ENCODE measurements at places on chromosomes 1 and 21. TPM values are rescaled to one million over a fixed set of nuclear protein-coding genes. Genes with fewer than 3 reads are reported as not detected.
A peak's percentile ranks its signal among the peaks of the same experiment; 100 is the strongest.

MNDA gene
- not detected for total RNA-seq

GRCh38 chr21:45030682-45031570, 43.5 kb upstream of the ADARB1 start:
- no peak for DNase-seq

DNA sequence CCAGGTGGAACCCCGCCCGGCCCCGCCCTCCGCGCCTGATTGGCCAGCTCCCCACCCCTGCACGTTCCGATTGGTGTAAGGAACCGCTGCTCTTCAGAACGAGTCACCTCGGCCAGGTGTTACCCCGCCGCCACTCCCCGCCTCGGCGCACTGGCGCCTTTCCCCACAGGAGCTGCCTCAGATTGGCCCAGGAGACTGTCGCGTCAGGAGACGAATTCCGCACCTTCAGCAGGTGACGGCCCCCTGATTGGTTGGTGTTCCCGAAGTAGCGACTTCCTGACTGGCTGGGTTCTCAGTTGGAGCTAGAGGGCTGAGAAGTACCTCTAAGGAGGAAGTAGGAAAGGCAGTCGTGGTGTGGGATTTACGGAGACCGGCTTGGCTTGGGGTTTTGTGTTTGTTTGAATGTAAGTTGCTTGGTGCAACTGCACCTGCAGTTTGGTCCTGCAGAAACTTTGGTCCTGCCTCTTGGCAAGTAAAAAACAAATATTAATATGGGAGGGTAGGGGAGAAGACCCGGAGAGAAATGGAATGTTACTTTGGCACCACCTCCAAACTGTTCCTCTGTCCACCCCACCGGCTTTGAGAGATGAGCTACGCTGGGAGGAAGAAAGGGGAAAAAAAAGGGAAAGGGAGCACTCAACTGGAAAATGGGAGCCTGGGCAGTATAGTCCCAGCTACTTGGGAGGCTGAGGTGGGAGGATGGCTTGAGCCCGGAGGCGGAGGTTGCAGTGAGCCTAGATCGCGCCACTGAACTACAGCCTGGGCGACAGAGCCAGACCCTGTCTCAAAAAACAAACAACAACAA, 415 bp upstream of the F11R start:
- DNase-seq, result peak; percentile 88

- DNase-seq, result no peak
Measured at GRCh38 chr1:155979597-155980343, 1.4 kb upstream of the ARHGEF2 start.

DNA sequence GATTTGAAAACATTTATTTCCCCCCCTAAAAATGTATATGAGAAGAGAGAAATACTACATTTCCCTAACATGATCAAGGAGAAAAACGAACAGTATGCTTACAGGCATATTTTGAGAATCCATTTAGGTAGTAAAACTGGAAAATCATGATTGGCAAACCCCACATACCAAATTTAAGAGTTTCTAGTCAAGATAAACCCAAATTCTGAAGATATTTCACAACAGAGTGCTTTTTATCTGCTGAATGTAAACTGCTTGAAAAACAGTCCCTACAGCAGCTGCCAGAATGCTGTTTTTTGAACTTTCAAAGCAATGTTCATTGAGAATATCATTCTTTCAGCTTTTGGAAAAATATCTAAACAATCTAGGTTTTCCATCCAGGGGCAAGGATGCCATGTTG, 31.0 kb downstream of the ASH1L start:
- no peak for DNase-seq
